ENCODE measurements at places on chromosomes 4 and X.

DNA sequence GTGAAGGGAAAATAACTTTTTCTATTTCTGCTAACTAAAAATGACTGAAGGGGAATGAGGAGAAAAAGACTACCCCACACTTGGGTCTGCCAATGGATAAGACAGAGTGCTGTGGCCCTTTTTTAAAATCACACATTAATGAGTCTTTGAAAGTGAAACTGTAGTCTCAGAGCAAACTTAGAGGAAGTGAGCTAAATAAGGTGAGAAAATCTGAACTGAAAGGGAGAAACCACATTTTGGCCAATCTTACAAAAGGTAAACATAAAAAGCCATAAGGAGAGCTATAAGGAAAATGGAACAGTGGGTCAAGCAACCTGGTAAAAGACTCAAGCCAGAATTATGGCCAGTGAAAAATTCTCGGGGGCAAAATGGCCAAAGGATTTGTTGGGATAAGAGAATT, 755.1 kb upstream of the IGFBP7 start:
- no peak for DNase-seq

DNA sequence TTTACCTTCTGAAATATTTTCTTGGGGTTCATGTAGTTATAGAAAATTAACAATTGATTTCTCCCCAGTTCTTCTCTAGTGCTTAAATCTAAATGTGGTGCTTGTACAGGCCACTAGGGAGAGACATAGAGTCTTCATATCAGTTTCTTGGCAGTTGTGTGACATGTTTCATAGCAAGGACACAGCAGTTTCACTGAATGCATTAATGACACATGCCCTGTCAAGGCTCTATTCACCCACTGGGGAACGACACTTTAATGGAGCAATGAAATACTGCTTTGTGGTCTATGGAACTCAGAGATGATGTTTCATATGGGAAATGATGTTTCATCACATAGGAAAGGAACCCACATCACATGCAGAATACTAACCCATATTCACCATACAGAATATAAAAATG, 2.8 kb downstream of the VEGFC start:
- DNase-seq, result peak; percentile 56

GRCh38 chr4:159271856-159272255, 169.0 kb downstream of the RAPGEF2 start:
- no peak for DNase-seq

- no peak for DNase-seq
Observed at GRCh38 chr4:15238720-15239119, 189.1 kb upstream of the C1QTNF7 start.

DNA sequence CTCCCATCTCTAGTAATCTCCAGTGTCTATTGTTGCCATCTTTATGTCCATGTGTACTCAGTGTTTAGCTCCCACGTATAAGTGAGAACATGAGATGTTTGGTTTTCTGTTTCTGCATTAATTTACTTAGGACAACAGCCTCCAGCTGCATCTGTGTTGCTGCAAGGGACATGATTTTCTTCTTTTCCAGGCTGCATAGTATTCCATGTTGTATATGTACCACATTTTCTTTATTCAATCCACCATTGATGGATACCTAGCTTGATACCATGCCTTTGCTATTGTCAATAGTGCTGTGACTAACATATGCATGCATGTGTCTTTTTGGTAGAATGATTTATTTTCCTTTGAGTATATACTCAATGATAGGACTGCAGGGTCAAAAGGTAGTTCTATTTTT, 18.6 kb upstream of the ANKRD17 start:
- DNase-seq, result no peak

DNA sequence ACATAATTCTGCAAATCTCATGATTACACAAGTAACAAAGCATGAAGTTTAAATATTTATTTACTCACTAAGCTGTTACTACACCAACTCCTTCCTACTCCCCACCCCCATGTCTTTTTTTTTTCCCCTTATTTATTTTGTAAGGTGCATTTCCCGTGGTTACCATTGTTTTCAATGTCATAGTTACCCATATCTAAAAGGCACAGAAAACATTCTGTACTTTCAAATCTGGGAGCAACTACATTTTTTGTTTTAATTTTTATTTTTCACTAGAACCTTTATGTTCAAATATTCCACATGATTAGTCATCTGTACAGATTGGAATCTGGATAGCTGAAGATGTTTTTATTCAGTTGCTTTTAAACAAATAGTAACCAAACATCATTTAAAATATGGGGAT, 62.8 kb downstream of the PPP3CA start:
- no peak for DNase-seq

- DNase-seq, result peak; percentile 84
Observed at GRCh38 chr4:127708985-127709384, 21.2 kb upstream of the SLC25A31 start.

DNA sequence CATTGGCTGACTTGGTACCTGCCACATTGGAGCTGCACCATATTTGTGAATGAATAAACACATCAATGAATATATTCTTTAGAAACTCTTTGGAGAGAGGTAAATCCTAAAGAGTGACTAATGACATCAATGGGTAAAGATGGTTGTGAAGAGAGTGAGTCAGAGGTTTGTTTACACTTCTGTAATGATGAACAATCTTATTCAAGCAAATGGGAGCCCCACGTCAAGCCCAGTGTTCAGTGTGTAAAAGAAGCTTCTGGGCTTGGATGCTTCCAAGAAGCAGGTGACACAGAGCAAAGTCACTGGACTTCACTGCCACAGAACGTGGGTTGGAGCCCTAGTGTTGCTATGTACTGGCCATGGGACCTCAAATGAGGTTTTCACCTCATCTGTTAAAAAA, 319.0 kb downstream of the STK32B start:
- DNase-seq, result peak; percentile 67

DNA sequence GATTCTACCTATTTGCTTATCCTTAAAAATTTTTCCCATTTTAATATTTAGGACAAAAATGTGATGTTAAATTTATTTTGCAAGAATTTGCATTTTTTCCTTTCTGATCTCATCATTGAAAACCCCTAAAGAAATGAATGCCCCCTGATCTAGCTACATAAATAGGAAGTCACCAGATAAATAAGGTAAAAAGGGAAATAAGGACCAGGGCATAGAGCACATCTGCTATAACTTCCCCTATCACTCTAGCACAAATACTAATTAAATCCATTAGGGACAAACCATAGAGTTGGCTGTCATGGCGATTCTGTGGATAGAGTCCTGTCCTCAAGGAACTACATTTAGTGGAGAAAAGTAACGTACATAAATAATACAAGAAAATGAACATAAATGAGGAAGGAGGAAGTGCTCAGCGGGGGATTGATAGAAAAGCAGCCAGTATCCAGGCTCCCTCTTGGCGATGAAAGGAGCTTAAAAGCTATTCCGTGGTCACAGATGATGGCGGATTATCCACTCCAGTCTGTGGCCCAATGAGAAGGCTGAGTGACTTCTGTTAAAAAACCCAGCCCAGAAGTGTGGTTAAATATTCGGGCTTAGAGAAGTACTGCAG, 76.9 kb upstream of the RPL34 start:
- no peak for DNase-seq

- DNase-seq, result no peak
Observed at GRCh38 chr4:67332627-67333026, 212.7 kb downstream of the CENPC start.

- no peak for DNase-seq
Observed at GRCh38 chr4:80156410-80156809, 40.9 kb upstream of the PRDM8 start.

- peak; percentile 42 for DNase-seq
Observed at GRCh38 chr4:165204462-165204830, 2.9 kb upstream of the KLHL2 start.

GRCh38 chrX:13009273-13009672, 34.4 kb downstream of the TMSB4X start:
- DNase-seq, result no peak

DNA sequence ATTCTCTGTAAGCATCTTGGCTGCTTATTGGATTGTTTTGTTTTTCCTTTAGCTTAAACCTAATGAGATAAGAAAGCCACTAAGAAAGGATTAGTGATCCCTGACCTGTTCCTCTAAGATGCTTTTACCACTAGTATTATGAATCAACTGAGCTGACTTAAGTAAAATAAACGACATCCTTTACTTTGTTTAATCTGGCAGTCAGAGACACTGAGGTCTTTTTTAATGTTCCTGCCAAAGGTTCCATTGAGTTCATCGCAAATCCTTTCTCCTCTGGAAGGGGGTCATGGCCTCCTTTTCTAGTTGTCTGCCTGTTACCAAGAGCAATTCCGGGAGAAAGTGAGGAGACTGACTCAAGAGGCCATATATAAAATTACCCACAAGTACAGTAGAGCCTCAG, 1038.3 kb upstream of the SLIT2 start:
- DNase-seq, result peak; percentile 86

DNA sequence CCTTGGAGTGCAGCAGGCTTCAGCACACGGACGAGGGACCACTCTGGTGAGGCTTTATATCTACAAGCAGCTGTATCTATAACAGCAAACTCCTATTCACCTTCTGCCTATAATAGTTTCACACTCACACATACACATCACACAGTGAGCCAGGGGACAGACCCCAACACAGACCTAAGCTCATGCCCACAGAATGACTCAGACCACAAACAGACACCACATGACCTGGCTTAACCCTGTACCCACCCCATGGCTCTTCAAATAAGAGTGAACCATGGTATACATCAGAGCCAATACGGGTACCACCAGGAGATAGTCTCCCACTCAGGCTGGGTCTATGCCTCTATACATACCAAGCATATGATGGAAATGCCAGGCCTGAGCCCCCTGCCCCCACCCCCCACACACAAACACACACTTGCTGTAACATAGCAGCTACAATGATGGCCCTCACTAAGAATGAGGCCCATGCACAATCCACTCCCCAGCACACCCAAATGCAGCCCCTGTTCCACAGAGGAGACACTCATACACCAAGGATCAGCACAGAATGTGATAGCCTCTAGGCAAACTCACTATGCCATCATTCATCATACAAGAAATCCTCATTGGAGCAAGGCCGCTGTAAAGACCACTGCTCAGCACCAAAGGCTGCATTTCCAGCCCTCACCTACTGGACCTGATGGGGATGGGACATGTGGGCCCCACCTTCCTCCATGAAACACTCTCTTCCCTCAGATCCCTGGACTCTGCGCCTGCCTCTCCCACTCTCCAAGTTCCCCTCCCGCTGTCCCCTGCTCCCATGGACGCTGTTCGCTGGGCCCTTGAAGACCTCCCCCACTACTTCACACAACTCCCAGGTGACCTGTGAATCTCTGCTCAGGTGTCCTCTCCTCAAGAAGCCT, 62.1 kb upstream of the XIAP start:
- DNase-seq, result peak; percentile 20

GRCh38 chr4:88989990-88990389, 67.0 kb downstream of the FAM13A start:
- DNase-seq, result peak; percentile 37
